ENCODE measurements at places on chromosomes 12 and 14.

DNA sequence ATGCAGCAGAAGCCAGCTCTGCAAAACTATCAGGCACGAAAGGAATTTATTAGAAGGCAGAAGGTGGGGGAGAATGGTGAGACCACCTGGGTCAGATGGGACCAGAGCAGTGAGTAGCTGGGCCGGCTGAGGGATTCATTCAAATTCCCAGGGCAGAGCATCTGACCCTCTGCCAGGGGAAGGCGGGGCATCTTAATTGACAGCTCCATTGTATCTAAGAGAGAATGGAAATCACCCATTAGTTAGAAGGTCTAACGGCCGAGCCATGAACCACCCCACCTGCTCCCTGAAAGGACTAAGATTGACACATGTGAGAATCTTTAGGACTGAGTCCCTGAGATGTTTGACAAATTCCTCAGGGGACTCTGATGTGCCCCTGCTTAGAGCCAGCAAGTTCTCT is 83.7 kb downstream of the PHETA1 start:
- DNase-seq, result no peak

GRCh38 chr12:24991209-24992049 is 42.5 kb upstream of the BCAT1 start:
- DNase-seq, result no peak

DNA sequence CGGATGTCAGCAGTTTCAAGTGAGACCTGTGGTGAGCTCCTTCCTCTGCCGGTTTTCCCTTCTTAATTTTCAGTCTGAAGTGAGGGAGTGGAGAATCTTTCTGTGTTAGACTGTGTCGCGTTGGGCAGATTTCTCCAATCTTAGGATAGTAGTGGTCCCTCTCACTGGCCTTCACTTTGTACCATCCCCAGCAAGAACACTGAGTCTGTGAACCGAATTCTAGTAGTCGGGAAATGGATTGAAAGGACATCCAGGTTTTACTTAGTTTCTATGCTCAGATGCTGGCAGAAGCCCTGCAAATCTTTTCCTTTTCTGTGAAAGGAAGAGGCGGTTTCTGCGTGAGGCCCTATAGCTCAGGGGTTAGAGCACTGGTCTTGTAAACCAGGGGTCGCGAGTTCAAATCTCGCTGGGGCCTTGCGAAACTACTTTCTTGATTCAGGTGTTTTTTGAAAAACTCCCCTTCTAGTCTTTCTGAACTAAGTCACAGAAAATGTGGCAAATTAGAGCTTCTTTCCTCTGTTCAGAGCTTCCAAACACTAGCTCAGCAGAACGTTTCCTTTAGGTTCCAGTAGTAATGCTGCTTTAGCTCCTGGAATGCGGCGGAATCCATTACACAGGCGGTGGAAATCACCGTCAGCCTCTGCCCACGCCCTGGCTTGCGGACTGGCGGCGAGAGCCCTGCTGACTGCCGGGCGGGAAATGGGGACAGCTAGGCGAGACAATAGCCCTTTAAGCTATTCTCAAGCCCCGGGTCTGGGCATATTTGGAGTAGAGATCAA is 2.8 kb upstream of the RNASE4 start:
- peak; percentile 86 for DNase-seq

DNA sequence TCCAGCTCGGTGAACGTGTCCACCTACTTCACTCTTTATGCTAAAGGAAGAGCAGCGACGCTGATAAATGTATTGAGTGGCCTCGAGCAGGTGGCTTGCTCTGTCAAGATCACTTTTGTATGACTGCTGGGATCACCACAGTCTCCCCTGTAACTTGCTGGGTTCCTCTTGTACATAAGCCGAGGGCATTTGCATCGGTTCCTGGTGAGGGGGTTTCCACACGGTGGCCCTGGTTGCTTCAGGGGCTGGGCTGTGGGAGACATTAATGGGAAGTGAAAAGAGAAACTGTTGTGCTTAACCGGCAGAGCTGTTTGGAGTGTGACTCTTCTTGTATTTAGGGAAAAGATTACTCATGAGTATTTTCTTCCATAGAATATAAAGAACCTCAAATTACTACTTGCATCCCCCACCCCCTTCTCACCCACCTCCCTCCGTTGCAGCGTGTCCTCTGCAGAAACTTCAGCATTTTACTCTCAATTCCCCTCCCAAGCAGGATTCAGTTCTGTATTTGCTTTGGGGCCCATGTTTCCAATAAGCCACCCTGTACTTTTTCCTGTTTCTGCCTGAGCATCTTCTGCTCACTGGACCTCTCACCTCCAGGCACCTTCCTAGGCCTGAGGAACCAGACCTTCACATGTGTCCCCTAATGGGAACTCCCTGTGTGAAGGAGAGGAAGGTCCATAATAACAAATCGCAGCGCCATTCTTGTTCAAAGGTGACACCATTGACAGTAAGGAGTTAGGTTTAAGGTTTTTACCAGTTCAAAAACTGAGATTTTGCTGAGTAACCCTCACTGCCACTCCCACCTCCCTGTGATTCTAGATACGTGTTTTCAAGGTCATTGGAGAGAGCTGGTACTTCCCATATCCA is 187.0 kb downstream of the ETV6 start:
- DNase-seq, result no peak

GRCh38 chr12:88897723-88898122 is 317.5 kb upstream of the KITLG start:
- no peak for DNase-seq

DNA sequence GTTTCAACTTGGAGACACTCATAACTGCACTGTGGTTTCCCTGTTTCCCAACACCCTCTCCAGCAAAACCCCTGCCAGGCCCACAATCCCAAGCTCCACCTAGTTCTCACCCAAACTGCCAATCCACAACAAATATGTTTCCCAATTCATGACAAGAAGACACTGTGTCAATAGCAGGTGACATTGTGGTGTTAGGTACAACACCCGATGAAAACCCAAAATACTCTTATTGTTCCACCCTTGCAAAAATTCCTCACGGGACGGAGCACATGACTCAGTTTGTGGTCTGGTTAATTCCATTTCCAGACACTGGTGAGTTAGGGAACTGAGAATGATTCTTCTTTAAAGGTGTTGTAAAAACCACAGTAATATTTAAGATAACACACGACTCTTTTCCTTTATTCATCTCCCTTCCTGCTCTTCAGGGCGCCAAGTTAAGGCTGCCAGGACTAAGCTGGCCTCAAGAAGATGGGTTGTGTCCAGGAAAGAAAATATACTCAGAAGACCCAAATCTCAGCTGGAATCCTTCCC is 735.5 kb downstream of the MED13L start:
- no peak for DNase-seq

- no peak for DNase-seq
Observed at GRCh38 chr12:68007033-68007432, 17.8 kb downstream of the IFNG-AS1 start.

GRCh38 chr12:1993341-1993740 is 10.9 kb downstream of the DCP1B start:
- no peak for DNase-seq

DNA sequence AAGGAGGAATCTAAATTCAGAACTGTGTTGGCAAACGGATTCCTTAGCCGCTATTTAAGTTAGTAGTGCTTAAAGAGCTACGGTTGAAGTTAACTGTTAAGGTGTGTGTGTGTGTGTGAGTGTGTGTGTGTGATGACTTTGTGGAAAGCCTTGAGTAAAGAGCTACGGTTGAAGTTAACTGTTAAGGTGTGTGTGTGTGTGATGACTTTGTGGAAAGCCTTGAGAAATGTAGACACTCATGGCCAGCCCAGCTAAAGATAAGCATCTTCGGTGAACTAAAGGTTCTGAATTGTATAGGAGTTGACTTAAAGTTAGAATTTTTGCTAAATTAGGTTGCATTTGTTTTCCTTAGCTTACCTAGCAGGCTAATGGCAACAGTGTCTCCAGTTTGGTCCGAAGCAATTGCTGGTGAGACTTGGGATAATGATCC is 1.4 kb downstream of the KTN1 start:
- no peak for DNase-seq

GRCh38 chr12:113077057-113077858 is 20.7 kb downstream of the DTX1 start:
- DNase-seq, result peak; percentile 31

DNA sequence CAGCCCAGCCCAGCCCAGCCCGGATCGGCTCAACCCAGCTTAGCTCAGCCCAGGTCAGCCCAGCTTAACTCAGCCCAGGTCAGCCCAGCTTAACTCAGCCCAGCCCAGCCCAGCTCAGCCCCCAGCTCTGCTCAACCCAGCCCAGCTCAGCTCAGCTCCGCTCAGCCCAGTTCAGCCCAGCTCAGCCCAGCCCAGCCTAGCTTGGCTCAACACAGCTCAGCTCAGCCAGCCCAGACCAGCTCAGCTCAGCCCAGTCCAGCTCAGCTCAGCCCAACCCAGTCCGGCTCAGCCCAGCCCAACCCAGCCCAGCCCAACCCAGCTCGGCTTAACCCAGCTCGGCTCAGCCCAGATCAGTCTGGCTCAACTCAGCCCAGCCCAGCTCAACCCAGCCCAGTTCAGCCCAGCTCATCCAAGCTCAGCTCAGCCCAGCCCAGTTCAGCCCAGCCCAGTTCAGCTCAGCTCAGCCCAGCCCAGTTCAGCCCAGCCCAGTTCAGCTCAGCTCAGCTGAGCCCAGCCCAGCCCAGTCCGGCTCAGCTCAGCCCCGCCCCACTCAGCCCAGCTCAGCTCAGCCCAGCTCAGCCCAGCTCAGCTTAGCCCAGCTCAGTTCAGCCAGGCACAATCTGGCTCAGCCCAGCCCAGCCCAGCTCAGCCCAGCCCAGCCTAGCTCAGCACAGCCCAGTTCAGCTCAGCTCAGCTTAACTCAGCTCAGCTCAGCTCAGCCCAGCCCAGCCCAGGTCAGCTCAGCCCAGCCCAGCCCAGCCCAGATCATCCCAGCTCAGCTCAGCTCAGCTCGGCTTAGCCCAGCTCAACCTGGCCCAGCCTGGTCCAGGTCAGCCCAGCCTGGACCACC is 331.7 kb downstream of the TMEM121 start:
- DNase-seq, result no peak

DNA sequence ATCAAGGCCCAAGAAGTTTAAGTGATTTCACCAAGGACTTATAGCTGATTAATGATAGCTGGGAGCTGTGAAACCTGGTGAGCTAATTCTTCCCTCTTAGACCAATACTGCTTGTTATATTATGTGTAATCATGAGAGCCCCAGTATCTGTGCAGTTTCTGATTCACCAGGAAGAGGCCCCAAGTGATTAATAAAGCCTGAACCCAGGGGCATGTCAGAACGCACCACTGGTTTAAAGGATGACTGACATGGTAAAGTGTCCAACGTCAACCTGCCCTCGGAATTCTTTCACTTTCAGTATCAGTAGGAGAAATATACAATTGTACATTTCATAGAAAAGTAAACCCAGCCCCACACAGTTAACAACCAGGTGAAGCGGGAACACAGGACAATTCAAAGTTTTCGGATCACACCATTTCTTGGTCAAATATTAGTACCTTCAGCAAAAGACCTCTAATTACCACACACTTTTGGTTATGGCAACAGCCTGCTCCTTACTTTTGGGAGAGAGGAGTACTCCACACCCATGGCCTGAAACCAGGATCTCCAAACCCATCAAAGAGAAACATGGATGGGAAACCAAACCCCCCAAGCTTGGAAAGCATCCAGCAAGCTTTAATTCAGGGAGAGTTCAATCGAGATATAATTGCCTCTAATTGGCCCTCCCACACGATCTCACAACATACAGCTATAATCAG is 28.5 kb downstream of the TMCC3 start:
- no peak for DNase-seq

DNA sequence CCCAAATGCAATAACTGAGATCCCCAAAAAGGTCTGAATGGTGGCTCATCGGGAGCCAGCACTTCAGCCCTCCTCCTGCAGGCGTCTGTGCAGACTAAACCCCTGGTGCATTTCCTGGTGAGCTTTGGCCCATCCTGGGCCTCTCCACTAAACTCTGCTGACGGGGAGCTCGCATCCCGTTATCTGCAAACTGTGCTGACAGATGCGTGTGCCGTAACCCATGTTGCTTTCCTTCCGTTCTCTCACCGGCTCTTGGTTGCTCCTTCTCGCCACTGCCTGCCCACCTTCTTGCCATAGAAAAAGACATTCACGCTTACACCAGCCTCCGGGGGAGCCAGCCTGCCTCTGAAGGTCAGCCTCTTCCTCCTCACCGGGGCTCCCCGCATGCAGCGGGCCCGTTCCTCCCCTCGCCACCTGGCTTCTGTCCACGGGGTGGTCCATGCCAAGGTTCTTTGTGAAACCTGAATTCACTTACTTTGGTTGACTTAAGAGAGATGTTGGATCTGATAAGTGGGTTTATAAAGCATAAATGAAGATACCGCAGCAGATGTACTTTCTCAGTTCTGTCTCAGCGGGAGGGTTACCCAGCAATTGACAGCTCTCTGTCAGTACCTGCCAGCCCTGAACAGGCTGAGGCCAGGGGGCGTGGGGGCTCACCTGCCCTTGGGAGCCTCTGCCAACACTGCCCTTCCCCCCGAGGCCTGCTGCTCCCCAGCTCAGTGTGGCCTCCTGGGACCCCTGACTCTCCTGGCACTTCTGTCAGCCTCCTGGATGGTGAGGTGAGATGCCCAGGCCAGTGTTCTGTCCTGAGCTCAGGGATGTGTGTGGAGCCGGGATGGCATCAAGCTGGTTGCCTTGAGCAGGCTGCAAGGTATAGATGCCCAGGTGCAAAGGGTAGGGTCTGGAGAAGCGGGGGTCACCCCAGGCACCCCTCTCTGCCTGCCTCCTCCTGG is 14.2 kb downstream of the ZFYVE21 start:
- no peak for DNase-seq

- DNase-seq, result no peak
Observed at GRCh38 chr14:100679707-100680438, 46.8 kb upstream of the DLK1 start.

DNA sequence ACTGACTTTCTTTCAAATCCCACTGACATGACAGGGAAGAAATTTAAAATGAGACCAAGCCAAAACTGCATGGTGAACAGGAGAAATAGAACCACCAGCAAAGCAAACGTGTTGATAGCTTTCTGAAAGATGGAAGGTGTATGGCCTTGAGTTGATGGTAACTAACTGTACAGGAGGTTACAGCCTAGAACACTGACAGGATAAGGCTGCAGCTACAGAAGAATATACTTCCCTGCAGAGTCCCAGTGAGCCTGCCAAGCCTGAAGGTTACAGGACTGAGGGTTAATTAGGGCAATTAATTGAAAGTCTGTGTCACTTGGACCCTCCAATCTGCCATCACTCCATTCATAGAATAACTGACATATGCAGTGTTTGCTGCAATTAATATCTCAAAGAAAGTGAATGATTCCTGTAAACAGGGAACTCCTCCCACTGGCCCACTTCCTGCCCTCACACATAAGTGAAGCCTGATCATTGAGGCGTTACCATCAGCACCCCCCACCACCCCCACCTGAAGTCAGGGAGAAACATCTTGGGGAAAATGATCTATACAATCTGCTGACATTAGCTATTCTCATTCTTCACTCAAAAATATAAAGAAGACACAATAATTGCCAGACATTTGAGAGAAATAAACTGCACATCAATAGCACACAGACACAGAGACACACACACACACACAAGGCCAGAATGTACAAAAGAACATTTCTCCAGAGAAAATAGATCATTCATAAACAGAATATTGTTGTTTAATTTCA is 73.4 kb downstream of the GTF2A1 start:
- no peak for DNase-seq

- no peak for DNase-seq
Observed at GRCh38 chr14:85254711-85255110, 275.2 kb upstream of the FLRT2 start.

All from nephron progenitor cell (in vitro differentiated cells).